ENCODE measurements at places on chromosomes 5 and 9.

DNA sequence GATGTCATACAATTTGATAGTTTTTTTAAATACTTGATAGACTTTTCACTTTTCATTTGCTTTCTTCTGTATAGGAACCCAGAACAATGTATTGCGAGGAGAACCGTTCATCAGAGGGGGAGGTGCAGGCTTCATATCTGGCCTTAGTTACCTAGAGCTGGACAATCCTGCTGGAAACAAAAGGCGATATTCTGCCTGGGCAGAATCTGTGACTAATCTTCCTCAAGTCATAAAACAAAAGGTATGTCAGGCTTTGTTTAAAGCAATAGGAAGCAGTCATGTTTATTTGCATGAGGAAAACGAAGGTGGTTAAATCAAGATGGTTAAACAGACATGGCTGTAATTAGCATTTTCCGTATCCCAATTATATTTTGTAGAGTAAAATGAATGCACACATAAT lies 46.0 kb downstream of the C7 start:
- no peak for DNase-seq

DNA sequence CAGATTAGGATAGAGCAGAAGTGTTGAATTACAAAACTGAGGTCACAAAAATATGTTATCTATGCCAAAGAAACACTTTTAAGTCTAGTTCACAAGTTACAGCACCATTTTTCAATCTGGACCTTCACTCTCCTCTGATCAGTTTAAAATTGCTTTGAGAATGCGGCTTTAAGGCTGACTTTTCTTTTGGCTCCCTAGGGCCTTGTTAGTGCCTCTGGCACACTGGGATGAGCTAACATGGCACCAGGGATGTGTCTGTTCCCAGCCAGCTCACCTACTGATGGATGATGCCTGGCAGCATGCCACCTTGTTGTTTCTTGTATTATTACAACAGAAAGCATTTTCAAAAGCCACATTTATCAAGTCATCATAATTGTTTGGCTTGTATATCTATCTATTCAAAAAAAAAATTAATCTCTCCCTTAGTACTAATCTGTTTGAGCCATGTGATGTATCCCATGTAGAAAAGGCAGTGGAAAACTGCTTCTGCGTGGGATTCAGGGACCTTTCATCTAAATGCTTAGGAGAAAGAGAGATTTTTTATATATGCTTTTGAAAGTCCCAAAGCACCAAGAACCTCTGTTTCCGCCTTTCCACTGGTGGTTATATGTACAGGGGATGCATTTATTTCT lies 46.6 kb downstream of the ADAMTSL1 start:
- no peak for DNase-seq

DNA sequence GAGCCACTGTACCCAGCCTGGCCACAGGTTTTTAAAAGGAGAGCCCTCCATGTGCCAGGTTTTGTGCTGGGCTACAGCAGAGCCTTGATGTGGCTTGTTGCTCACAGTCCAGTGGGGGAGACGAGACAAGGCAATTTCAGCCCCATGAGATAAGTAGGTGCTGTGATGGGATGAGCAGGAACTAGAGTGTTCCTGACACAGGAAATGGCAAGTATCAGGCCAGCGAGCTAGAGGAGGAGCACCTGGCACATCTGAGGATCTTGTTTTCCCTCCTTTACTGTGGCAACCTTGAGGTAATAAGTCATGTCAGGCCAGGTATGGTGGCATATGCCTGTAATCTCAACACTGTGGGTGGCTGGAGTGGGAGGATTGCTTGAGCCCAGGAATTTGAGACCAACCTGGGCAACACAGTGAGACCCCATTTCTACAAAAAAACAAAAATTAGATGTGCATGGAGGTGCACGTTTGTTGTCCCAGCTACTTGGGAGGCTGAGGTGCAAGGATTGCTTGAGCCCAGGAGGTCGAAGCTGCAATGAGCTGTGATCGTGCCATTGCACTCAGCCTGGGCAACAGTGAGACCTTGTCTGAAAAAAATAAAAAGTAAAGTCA lies 3.8 kb upstream of the ZDHHC12 start:
- DNase-seq, result no peak

GRCh38 chr9:131650254-131650653 lies 89.6 kb downstream of the RAPGEF1 start:
- no peak for DNase-seq

- DNase-seq, result no peak
Measured at GRCh38 chr5:128673000-128673399, 135.0 kb upstream of the FBN2 start.

- no peak for DNase-seq
Measured at GRCh38 chr5:51225789-51226742, 157.2 kb upstream of the ISL1 start.

DNA sequence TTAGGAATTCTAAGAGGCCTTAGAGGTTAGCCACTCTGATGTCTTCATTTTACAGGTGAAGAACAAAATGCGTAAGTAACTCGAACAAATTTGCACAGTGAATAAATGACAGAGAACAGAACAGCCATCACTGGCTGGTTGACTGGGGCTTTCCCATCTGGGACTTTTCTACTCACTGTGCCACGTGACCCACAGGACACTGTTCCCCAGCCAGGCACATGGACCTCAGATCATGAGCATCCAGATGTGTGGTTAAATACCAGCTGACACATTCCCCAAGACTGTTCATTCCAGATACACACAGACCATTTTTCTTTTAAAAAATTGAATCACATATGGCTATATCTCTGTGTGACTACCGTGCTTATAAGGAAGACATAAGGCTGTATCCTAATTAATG lies 25.8 kb upstream of the MED10 start:
- DNase-seq, result no peak

DNA sequence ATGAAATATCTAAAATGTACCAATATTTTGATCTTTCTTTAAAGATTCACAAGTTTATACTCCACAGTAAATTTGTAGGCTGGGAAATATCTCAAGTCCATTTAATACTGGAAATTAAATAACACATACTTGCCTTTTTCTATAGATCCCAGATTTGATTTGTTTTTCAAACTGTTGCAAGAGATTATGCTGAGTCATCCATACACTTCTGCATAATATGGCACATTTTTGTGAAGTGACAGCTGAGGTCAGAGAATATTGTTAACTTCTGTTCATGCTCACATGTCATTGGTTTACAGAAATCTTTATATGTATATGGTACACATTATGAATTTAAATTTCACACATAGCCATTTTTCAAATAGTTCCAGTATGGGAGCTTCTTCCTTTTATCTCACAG lies 1066.3 kb upstream of the NUDT12 start:
- DNase-seq, result no peak

DNA sequence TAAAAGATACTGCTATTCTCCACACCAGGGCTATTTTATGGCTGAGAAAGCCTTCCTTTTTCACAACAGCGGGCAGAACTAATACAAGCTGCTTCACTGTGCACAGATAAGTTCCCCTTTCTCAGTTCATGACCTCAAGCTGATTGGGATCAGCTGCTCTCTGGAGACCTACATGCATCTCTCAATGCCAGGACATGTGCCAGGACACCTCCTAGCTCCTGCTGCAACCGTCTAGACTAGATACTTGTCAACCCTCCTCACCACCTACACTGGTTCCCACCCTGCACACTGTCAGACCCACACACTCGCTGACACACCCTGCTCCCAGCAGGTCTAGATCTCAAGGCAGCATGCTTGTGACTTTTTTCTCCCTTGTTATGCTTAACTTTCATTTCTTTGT lies 39.8 kb downstream of the STARD4 start:
- DNase-seq, result no peak

DNA sequence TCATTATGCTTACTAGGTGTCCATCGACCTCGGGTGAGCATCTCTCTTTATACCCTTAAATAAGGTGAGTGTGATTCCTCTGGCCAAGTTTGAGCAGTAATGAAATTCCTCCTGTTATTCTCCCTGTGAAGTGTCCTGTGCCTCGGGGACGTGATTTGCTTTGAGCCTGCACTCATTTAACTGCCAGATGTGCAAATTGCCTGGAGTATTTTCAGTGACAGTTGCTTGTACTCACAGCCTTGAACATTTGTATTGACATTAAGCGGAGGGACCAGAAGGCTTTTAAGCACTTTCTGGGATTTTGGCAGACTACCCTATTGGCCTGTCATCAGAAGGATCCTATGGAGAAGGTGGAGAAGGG lies 126.9 kb downstream of the DOCK2 start:
- DNase-seq, result no peak

DNA sequence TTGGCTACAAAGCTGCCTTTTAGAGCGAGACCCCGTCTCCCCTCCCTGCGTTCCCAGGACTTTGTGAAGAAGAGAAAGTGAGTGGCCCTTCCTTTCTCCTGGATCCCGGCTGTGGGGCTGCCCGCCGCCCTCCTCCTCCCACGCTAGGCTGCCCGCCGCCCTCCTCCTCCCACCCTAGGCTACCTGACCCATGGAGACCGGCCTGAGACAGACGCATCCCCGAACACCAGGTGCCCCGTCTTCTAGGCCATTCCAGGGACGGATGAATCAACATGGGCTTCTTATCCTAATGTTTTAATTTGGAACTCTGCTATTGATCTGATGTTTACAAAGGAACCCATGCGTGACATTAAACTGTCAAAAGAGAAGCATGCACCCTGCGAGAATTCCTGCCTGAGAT lies 117.3 kb upstream of the LPCAT1 start:
- no peak for DNase-seq

GRCh38 chr5:150143350-150144245 lies 12.0 kb downstream of the PDGFRB start:
- DNase-seq, result no peak

- DNase-seq, result no peak
Measured at GRCh38 chr9:110828264-110828663, 159.7 kb downstream of the MUSK start.

GRCh38 chr5:88667496-88668201 lies 215.3 kb downstream of the MEF2C start:
- DNase-seq, result no peak

DNA sequence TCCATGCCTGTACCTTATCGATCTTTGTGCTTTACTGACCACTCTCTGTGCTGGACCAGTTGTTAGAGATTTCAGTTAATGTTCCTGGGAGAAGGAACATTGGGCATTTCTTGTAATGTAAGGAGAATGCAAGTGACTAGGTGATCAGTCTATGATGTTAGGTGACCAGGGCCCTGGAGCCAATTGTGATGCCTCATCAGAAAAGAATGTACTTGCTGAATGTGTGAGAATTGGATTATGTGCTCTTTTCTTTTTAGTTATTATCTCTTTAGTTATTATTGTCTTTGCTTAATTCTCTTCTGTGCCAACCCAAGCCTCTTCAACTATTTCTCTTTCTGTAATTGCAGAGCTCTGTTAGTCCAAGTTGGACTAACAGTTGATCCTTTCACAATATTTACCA lies 92.9 kb downstream of the LRRC70 start:
- DNase-seq, result no peak

GRCh38 chr9:105887679-105888078 lies 193.3 kb downstream of the TMEM38B start:
- DNase-seq, result no peak

DNA sequence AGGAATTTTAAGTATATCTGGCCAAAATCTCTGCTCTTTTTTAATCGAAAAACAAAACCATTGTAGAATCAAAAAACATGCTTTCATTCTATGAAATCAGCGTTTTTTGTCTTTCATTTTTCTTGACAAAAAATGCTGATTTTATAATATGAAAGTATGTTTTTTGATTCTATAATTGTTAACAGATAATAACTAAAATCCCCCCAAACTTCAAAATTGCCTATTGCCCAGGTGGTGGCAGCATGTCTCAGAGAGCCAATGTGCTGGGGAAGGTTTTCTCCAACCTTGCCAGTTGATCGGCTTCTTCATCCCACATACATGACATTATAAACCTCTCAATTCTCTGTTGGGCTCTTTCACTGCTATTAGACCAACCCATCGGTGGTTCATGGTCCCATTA lies 5.1 kb upstream of the SMIM15 start:
- DNase-seq, result no peak

DNA sequence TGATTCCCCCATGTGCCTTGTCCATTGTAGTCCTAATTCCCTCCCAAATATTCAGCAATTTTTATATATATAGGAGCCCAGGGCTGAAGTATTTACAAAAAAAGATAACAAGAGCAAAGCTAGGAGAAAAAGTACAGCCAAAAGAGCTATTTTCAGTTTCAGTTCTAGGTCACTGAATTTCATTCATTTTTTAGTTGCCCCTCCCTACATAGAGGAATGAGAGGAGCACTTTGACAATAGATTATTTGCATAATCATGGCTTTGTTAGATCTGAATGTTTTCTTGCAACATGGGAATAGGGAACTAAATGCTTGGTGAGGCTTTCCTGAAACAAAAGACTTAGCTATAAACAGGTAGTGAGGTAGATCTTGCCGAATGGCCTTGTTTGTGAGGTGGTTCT lies 15.3 kb upstream of the F2RL2 start:
- DNase-seq, result no peak

DNA sequence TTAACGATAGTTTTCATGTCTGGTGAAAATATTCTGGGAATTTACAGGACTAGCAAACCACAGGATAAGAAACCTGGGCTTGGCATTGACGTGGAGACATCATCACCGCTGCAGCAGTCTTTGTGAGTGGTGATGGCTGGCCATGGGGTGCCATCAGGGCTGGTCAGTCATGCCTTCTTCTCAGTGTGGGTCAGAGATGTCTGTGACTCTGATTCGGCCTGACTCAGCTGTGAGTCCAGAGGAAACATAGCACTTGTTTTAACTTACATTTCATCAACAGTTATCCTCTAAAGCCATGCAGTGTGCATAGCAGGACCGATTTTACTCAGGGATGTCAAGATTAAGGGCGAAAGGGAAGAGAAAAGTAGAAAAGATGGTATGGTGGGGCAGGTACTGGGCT lies 33.2 kb upstream of the CYFIP2 start:
- no peak for DNase-seq

DNA sequence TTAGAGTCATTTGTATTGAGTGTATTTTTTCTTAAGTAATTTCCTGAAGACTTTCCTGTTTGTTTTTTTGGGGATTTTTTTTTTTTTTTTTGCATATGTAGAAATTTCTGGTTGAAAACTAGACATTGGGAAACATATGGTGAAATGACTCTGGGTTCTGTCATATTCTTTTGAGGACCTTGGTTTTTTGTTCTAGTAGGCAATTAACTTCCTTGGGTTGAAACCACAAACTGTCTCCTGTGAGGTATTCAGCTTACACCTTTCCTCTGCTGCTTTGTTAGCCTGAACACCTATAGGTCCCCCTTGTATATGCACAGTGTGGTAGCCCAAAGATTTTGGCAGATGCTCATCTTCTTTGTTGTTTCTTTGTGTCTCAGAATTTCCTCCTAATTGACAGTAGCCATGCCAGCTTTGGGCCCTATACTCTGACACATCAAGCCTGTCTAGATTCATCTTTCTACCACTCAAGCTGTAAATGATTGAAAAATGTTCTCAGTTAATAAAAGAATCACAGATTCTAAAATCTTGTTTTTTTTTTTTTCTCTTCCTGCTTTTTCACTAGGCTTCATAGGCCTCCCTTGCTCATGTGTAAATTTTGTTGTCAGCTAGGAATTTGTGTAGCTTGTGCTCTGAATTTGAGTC lies 140.6 kb downstream of the COMMD10 start:
- no peak for DNase-seq

GRCh38 chr9:87383344-87384150 lies 114.1 kb upstream of the DAPK1 start:
- DNase-seq, result no peak

All from NCI-H1930 (cell line).